Stimulated activated naive CD8-positive, alpha-beta T cell treated with anti-CD3 and anti-CD28 coated beads, Interleukin-15, amount 100 ng/mL, for 72 hours (primary cell): ENCODE measurements at places on chromosomes 1 and 21.
A peak's percentile ranks its signal among the peaks of the same experiment; 100 is the strongest.

DNA sequence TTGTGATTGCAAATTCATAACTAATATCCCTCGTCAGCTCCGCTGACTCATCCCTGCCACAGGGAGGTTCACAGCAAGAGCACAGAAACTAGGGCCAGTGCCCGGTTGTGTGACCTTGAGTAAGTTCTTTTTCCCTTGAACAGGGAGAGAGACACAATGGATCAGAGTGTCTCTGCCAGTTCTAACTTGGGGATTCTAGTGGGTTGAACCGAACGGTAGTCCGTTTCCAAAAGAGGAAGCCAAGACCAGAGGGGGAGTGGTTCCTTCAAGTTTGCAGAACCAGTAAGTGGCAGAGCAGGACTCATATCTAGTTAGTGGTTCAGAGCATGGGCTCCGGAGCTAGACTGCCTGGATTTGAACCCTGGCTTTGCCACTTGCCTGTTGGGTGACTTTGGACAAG, 4.9 kb upstream of the SHISA4 start:
- DNase-seq = no peak

DNA sequence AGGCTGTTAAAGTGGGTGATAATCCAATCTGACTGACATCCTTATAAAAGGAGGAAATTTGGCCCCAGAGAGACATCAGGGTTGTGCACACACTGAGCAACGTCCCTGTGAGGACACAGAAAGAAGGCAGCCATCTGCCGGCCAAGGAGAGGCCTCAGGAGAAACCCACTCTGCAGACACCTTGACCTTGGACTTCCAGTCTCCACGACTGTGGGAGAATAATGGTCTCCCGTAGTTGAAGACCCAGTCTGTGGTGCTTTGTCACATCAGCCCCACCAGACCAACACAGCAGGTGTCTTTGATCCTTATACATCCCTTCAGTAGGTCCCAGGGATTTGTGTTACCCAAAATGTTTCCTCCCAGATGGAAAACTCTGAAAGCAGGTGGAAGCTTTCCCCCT, 4.2 kb upstream of the DNAJC28 start:
- DNase-seq = no peak

- DNase-seq = no peak
Measured at GRCh38 chr1:83796409-83796808, 202.5 kb downstream of the TTLL7 start.

DNA sequence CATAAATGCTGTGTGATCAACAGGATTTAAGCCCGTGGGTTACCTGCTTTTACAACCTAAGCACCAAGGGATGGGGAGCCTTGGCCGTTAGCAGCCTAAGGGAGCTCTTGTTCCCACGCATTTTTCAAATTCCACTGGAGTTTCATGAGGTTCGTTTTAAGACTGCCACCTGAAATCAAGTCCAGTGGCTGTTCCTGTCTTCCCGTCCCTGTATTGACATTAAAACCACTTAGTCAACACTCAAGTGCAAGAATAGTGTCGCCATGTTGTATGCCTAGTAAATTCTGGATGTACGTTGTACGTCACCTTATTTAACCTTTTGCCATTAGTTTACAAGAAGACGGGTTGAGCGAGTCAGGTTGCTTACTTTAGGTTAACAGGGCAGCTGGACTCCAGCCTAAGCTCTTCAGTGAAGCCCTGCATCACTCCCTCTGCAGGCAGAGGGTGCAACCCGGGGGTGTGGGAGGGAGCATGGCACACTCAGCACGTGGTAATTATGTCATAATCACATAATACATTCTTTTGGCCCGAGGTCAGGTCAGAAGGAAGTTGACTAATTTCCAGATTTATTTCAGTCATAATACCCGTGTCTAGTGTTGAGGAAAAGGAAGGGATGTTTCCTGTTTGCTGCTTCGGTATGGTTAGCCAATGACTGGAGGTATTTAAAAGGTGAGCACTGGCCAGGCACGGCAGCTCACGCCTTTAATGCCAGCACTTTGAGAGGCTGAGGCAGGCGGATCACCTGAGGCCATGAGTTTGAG, 42.5 kb downstream of the CNST start:
- DNase-seq = peak; percentile 65

- DNase-seq = no peak
Measured at GRCh38 chr1:238177351-238177750, 286.6 kb upstream of the ZP4 start.

DNA sequence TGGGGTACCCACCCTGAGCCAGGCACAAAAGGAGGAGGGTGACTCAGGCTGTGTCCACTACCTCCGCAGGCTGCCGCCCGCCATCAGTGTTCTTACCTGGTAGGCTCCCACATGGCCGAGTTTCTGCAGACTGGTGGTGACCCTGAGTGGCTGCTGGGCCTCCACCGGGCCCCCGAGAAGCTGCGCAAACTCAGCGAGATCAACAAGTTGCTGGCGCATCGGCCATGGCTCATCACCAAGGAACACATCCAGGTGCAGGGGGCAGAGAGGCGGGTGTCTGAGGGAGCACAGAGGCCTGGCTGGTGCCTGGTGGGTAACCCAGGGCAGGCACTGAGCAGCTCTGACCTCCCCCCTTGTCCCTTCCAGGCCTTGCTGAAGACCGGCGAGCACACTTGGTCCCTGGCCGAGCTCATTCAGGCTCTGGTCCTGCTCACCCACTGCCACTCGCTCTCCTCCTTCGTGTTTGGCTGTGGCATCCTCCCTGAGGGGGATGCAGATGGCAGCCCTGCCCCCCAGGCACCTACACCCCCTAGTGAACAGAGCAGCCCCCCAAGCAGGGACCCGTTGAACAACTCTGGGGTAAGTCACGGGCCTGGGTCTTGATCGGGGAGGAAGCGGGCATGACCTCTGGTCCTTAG, 13.0 kb downstream of the SESN2 start:
- DNase-seq = no peak

DNA sequence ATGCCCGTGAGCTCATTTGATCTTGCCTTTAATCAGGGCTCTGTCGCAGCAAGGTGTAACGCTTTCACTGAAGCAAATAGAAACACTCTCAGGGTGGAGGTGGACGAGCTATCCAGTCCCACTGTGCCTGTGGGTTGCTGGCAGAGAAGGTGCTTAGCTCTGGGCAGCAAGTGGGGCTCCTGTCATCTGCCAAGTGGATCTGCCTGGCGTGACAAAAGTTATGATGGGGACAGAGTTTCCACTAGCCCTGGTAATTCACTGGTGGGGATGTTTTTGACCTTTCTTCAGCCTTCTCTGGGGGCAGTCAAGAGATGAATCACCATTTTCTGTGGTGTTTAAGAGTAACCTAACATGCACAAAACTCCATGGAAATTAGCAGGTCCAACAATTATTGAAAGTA, 71.3 kb upstream of the EDEM3 start:
- no peak for DNase-seq

DNA sequence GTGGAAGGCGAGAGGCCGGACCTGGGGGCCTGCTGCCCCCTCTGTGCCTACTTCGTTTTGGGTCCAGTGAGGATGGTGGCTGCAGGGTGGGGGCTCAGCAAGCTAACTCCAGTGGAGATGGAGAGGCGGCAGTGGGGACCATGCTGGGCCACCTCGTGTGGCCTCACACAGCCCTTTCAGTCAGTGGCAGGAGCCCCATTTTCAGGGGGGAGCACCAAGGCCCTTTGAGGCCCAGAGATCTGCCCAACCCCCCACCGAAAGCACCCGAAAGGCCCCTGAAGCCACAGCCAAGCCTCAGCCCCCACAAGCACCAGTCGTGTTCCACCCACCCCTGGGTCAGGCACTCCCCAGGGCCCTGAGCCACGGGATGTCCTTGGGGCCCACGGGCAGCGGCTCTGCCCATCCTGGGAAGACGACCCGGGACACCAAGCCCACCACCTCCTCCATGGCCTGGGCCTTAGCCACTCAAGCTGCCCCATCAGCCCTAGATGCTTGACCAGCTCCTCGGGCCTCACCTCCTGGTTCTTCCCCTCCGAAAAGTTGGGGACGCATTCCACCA, 345 bp downstream of the FTCD start:
- DNase-seq = no peak

- DNase-seq = no peak
Measured at GRCh38 chr21:15793550-15794235, 63.9 kb downstream of the USP25 start.

DNA sequence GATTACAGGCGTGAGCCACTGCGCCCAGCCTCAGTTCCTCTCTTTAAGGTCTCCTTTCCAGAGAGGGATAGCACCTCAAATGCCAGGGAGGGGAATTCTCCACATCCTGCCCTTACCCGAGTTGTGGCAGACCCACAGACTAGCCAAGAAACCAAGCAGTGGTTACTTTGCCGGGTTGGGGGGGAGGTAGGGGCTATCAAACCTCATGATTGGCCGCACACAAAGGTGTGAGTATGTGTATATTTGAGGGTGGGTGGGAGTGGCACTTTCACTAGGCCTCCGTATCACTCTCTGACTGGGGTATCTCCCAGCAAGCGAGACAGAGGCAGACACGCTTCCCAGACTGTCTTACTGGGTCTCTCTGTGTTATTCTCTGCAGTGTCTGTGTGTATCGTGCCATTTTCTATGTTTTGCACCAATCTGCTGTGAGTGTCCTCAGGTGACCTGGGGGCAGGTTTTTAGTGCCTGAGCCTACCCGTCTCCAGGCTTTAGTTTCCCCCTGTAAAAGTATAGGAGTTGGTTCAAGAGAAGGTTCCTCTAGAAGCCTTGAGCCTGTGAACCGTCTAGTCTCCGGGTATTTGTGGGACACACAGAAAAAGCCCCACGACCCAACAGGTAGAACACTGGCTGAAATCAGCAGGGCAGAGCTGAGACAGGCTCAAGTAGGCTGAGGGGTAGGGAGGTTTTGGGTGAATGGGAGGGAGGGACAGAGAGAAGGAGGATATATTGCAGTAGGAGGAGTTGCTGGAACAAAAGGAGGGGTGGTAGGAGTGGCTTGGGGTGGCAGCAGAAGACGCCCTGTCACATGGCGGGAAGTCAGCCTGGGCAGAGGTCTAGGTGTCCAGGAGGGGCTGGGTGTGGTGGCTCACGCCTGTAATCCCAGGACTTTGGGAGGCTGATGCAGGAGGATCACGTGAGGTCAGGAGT, 10.3 kb downstream of the LMNA start:
- DNase-seq = peak; percentile 42

DNA sequence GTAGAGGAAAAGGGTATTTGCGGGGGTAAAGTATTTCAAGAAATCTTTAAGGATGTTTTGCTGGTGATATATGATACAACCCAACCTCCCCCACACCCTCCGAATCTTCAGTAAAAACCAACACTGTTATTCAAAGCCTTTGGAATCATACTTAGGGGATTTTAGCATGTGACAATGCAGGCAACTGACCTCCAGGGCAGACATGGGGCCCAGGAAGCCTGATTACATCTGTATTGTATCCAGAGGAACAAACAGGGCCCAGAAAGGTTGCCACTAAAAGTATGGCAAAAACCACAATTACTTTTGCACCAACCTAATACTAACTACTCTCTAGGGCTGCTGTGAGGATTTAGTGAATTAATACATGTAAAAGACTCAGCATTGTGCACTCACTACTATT, 43.9 kb upstream of the CNN3 start:
- no peak for DNase-seq

- peak; percentile 58 for DNase-seq
Measured at GRCh38 chr1:206608108-206608698, 4.1 kb downstream of the EIF2D start.

- no peak for DNase-seq
Measured at GRCh38 chr1:1594602-1595260, 5.2 kb downstream of the FNDC10 start.

DNA sequence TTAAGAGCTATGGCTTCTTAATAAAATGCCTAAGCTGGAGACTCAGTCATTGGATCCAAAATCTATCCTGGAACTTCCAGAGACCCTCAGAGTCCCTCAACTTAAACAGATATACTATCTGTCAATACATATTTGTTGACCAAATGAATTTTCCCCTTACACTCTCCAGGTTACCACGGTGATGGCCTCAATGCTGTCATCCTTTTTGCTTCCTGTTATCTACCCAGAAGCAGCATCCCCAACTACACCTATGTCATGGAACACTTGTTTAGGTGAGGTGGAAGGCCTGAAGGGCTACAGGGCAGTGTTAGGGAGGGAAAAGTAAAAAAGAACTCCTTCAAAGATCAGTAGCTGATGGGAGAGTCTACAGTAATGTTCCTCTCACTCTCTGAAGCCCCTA, 4.4 kb upstream of the C1orf56 start:
- DNase-seq = no peak

- no peak for DNase-seq
Measured at GRCh38 chr1:216898801-216899200, 175.6 kb upstream of the ESRRG start.

- DNase-seq = no peak
Measured at GRCh38 chr1:82578086-82578726, 777.5 kb downstream of the ADGRL2 start.

DNA sequence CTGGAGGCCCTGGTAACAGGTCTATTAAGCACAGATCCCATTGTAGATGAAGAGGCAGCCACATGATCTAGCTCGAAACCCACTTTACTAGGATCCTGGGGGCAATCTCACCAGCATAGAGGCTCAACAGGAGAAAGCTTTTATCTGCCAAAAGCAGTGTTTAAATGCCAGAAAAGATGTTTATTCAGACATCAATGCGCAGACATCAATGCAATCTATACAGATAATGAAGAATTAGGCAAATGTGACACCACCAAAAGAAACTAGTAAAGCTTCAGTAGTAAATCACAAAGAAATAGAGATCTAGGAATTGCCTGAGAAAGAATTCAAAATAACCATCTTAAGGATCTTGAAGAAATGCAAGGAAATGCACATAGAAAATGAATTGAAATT, 32.5 kb downstream of the OR6Y1 start:
- DNase-seq = no peak

GRCh38 chr1:78980511-78980910, 26.0 kb downstream of the ADGRL4 start:
- DNase-seq = no peak

DNA sequence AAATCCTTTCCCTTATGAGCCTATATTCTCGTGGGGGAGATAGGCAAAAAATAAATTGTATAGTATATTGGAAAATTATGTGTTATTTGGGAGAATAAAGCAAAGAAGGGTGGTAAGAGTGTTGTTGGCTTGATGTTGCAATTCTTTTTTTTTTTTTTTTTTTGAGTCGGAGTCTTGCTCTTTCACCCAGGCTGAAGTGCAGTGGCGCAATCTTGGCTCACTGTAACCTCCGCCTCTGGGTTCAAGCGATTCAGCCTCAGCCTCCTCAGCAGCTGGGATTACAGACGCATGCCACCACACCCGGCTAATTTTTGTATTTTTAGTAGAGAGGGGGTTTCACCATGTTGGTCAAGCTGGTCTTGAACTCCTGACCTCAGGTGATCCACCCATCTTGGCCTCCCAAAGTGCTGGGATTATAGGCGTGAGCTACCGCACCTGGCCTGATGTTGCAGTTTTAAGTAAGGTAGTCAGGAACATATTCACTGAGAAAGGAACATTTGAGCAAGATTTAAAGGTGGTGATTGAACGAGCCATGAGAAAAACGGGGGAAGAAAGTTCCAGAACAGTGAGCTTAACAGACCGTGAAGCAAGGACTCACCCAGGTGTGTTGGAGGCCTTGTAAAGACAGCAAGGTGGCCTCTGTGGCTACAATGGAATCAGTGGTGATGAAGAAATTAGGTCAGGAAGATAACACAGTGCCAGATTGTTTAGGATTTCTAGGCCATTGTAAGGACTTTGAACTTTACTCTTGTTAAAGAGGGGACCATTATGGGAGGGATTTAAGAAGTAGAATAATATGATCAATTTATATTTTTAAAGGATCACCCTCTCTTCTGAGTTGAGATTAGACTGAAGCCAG, 45.8 kb downstream of the RPRD2 start:
- no peak for DNase-seq
